ENCODE measurements at places on chromosomes 12 and 14.

DNA sequence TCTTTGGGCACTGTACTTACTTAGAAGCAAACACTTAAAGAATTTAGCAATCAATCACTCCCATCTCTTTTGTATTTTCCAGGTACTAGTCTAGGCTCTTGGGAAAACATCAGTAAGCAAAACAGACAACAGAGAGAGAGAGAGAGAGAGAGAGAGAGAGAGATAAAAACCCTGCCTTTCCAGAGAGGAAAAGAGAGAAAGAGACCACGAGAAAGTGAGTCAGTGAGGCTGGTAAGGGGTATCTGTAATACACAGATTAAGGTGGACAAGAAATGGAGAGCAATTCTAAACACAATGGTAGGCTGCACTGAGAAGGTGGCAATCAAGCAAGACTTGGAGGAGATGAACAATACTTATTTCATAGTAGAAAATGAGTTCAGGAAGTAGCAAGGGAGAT is 119.9 kb upstream of the OVCH1 start:
- no peak for DNase-seq

DNA sequence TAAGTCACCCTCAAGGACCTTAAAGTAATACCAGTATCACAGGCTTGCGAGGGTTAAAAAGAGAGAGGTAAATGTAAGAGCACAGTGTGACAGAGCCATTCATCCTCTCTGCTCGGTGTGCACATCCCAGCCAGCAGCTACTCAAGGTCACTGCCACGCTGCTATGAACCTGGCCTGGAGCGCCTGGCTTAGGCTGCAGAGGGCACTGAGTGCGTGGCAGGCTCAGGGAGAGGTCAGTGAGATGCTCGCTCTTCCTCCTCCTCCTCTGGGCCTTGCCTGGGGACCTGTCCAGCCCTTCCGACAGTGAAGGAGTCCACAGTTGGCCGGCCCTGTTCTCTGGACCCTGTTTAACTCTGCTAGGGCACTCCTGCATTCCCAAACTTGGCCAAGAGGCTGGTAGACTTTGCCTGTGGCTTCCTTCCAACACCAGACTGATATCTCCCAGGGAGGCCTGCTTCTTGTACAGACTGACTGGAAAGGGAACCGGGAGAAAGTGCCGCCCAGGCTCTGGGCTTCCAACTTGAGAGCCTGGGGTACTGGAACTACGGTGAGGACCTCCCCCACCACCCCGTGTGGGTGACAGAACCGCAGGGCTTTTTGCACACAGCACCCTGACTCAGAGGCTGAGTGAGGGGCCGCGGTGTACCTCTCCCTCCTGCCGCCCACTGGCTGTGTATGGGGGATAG is 62.6 kb upstream of the CORO1C start:
- no peak for DNase-seq

DNA sequence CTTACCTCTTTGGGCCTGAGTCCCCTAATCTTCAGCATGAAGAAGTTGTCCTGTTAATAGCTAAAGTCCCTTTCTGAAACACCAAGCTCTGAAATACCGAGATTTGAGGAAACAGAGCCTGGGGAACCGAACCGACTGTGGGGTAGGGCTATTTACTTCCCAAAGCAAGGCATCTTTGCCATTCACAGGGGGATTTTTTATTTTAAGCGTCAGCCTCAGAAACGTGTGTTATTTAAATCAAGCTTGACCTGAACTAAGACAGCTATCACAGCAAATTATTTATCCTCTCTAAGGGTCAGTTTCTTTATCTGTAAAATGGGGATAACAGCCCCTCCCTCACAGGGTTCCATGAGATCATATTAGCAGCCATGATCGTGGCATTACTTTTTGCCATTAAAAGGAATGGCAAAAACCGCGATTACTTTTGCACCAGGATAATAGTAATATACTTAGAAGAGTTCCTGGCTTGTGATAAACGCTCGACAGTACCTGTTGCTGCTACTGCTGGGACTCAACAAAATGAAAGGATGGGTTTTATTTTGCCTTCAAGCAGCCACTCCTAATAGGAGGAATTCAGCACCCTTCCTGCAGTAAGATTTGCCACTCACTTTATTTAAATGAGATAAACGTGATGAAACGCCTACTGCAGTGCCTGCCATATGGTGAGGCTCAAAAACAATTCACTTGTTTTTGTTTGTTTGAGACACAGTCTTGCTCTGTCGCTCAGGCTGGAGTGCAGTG is 1.3 kb upstream of the CORO1C start:
- DNase-seq = no peak

DNA sequence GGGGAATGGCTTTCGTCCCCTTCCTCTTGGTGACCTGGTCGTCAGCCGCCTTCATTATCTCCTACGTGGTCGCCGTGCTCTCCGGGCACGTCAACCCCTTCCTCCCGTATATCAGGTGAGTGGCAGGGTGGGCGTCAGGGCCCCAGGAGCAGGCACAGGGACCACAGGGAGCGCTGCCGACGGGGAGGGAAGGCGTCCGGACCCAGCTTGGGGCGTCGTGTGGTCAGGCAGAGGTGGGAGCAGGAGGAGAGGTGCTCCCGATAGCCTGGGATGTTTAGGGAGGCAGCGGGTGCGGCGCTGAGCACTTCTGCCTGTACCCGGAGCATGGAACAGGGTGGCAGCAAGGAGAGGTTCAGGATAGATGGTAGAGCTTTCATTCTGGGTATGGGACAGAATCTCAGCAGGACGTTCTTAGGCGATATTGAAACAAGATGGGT is 444 bp downstream of the DRAM1 start:
- no peak for DNase-seq

- DNase-seq = no peak
Observed at GRCh38 chr12:18383203-18383602, 121.9 kb downstream of the PIK3C2G start.

- no peak for DNase-seq
Observed at GRCh38 chr12:3980504-3981272, 107.5 kb upstream of the PARP11 start.

GRCh38 chr14:64769096-64770020 is 65.1 kb downstream of the PLEKHG3 start:
- no peak for DNase-seq

DNA sequence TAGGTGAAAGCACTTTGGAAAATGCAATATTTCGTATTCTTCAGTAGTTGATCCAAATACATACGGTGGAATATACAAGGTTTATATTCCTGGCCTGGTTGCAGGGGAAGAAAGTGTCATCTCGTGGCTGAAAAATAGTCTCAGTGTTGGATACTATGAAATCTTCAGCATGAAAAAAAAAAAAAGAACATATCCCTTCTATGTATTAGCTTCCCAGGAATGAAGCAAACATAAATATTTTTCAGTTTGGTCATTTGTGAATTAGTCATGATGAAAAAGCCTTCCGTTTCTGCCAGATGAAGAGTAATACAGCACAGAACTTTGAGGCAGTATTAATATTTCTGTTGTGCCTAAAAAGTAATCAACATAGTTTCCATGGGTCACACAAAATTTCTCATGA is 36.7 kb downstream of the FLRT2 start:
- DNase-seq = no peak

GRCh38 chr12:65696227-65696626 is 128.1 kb upstream of the HMGA2 start:
- DNase-seq = no peak

DNA sequence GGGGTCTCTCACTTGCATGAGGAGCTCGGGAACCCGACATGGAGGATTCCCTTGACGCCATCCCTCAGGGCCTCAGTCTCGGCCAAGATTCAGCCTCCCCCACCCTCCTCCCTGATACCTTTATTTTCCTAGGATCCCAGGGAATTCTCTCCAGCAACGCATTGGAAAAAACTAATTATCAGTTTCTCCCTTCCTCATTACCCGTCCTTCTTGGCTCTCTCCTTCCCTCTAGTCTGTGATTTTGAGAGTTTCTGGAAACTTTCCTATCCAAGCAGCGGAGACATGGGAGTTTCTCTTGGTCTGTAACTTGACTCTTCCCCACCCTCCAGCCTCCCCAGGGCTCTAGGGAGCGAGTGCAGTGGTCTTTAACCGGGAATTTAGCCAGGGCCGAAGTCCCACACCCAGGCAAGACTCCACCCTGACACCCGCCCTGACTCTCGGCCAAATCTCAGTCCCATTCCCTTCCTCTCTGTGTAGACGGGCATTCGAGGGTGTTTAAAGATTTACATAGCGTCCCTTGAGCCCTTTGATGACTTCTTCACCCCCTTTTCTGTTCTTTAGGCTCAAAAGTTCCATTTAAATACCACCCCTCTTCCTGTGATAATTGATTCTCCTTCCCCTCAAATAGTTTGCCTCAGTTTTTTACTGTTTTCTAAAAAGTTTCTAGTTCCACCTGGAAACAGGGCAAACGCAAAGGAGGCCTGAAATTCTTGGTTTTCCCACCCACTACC is 6.7 kb downstream of the HOXC5 start:
- no peak for DNase-seq

DNA sequence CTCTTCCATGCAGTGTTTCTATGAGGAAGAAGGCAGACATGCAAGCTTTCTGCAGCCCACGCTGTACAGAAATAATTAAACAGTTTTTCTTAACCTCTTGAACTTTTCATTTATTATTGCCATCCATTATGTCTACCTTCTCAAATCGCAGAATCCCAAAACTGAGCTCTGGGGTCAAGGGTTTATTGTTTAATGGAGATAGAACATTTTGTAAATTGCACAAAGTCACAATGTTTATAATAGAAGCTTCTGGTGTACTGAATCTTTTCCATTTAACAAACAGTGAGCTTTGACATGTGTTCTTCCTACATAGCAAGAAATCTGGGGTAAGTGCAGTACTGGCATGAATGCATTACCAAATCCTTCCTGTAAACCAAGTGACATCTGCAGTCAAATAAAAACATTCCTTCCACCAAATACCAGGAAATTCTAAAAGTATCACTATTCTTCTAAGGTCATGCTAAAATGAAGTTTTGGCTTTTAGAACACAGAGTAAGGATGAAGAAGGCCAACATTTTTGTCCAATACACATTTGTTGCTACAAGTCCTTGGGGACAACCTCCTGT is 385.3 kb upstream of the DDHD1 start:
- no peak for DNase-seq

DNA sequence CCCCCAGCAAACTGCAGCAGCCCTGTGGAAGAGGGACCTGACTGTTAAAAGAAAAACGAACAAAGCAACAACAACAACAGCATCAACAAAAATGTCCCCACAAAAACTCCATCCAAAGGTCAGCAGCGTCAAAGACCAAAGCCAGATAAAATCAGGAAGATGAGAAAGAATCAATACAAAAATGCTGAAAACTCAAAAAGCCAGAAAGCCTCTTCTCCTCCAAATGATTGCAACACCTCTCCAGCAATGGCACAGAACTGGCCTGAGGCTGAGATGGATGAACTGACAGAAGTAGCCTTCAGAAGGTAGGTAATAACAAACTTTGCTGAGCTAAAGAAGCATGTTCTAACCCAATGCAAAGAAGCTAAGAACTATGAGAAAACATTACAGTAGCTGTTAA is 45.4 kb upstream of the PPP4R3A start:
- DNase-seq = no peak

DNA sequence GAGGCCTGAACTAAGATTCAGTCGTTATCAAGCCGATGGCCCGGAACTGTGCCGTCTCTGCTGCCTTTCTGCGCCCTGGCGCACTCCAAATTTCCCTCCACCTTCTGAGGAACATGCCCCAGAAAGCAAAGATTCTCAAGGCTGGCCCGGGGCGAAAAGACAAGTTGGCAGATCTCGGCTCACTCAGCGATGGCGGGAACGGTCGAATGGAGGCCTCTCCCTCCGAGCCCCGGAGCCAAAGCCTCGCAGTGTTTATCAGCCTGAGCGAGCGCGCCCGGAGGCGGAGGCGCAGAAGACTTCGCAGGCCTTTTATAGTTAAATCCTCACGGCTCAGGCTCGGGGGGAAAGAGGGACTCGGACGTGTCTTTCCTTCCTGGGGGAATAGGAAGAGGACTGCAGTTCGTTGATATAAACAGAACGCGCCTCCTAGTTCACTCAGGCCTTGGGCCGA is 5.6 kb downstream of the TBX5 start:
- DNase-seq = no peak

DNA sequence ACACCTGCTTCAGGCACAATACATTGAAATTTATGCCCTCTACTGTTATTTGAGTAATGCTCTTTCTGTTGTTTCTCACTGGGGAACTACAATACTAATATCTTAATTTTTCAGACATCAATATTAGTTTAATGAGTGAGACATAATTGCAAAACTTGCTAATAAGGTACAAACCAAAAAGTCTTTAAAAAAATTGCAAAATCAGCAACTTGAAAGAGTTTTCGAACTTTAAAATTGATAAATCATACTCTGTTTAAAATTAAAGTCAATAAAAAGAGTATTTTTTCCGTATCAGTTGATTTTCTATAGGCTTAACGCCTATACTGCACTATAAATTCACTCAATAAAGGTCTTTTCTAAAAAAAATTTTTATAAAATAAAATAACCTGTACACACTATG is 1735.9 kb upstream of the SEL1L start:
- DNase-seq = no peak

- DNase-seq = no peak
Observed at GRCh38 chr14:71675900-71676287, 256.3 kb upstream of the RGS6 start.

- DNase-seq = peak; percentile 3
Observed at GRCh38 chr14:76647697-76648298, 113.5 kb upstream of the VASH1 start.

DNA sequence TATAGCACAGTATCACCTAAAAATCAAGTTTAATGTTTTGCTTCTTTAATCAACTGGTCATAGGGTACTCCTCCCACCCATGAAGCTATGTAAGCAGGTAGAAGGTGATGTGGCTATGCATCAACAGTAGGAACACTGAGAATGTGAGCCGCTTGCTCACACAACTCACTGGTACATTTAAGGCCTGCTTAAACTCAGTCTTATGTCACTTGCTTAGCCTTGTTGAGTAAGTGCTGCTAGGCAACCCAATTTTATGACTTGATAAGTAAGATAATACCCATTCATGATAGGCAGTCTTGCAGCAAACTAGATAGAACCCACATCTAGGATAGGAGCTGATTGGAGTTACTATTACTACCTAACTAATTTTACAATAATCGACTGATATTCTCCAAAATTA is 70.0 kb upstream of the BMP4 start:
- no peak for DNase-seq

DNA sequence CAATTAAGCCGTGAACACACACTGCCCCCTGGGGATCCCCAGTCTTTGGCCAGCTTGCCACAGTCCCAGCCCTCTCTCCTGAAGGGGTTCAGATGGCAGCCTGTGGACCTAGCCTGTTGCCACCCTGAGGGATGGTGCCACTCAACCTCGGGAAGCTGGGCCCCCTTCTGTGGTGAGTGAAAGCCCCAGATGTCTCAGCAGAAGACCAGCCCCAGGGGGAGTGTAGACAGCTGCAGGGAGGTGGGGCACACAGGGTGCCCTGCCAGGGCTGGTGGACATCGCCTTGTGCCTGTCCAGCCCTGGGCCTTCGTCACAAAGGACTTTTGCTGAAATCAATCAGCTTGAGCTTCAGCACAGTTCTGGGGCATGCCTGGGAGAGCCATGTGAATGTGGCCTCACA is 32.4 kb downstream of the C14orf132 start:
- DNase-seq = no peak
